ENCODE measurements at places on chromosomes 3 and 15.

- no peak for DNase-seq
Observed at GRCh38 chr3:183064475-183064874, 34.8 kb downstream of the MCCC1 start.

- DNase-seq: no peak
Observed at GRCh38 chr3:131786386-131786785, 248.4 kb downstream of the CPNE4 start.

DNA sequence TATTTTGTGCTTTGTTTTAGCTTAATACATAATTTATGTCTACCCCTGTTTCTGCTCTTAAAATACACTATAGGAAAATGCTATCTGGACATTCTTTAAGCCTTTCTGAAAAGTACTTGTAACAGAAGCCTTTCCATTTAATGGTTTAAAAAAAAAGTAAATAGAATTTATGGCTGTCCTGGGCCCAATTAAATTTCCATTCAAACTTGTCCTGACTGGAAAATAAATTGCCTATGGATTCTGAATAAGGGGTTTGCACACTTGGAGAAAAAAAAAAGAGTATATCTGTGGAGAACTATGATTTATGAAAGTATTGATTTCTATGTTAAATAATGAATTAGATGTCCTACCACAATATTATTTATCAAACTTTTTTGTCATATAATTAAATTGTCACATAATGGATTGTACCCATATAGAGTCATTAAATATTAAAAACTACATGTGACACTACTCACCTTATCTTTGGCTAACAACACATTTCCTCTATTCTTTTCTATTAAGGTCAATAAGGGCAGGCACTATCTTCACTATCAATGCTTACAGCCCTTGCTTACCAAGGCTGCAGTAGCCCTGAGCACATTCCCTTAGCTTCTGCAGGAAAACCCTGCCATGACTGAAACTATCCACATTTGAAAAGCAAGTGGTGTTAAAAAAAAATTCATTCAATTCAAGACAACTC lies 396.1 kb upstream of the ROBO2 start:
- no peak for DNase-seq

DNA sequence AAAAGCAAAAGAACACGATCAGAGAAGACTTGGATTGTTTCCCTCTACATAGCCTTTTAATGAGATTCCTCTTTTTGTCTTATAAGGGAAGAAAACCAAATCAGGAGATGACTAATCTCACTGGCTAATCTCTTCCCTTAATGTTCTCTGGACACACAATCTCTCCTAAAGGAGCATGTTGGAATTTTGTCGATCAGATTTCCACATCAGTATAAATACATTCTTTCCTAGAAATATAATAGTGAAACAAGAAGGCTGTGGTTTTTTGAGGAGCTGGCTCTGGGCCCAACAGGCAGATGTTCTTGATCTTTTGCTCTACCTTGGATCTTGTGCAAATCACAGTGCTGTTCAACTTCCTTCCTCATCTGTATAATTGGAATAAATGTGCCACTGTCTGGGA lies 94.0 kb downstream of the GTPBP8 start:
- DNase-seq: no peak

- DNase-seq: no peak
Observed at GRCh38 chr3:186807231-186807630, 949 bp upstream of the RFC4 start.

DNA sequence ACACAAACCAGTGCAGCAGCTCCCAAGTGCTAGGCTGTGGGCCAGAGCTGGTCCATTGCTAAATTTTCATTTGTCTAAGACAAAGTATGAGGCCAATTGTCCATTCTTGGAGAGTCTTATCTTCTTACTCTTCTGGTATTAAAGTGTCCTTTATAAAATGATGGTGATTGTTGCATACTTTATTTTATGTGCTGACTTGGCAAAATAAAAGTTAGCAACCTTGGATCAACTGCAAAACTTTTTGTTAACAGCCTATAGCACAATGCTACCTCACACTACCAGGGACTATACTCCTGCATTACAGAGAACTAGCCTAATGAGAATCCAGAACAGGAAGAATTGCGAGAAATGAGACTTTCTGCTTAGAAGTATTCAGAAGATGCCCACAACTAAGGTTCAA lies 44.1 kb downstream of the CLDN18 start:
- DNase-seq: no peak

GRCh38 chr15:72685301-72685924 lies 569 bp downstream of the HIGD2B start:
- no peak for DNase-seq

- no peak for DNase-seq
Observed at GRCh38 chr3:24945563-24945962, 450.9 kb upstream of the THRB start.

GRCh38 chr15:57943171-57943570 lies 122.3 kb downstream of the ALDH1A2 start:
- DNase-seq: no peak

DNA sequence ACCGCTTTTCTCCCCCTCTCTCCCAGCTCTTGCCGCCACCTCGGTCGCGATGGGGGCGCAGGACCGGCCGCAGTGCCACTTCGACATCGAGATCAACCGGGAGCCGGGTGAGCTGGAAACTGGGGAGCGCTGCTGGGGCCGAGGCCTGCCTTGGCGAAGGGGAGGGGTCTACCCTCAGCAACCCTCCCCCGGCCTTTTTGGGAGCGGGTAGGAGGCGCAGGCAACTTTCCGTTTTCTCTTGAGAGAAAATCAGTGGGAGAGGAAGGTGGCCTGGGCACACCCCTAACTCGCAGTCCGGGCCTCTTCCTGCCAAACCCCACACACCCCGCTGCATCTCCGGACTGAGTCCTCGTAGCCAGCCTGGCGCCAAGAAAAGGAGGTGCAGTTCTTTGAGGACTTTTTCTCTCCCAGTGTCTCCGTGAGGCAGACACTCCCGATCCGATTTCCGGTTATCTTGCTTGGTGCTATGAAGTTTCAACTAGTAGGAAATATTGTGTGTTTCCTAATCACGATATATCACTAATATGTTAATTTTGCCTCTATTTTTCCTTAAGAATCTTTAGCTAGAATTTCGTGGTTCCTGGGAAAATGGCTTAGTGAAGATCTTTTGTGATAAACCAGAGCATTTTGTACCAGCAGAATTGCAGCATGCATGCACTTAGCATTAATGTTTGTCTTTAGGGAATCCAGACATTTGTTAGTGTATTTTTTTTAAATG lies 631 bp downstream of the NKTR start:
- DNase-seq: no peak

DNA sequence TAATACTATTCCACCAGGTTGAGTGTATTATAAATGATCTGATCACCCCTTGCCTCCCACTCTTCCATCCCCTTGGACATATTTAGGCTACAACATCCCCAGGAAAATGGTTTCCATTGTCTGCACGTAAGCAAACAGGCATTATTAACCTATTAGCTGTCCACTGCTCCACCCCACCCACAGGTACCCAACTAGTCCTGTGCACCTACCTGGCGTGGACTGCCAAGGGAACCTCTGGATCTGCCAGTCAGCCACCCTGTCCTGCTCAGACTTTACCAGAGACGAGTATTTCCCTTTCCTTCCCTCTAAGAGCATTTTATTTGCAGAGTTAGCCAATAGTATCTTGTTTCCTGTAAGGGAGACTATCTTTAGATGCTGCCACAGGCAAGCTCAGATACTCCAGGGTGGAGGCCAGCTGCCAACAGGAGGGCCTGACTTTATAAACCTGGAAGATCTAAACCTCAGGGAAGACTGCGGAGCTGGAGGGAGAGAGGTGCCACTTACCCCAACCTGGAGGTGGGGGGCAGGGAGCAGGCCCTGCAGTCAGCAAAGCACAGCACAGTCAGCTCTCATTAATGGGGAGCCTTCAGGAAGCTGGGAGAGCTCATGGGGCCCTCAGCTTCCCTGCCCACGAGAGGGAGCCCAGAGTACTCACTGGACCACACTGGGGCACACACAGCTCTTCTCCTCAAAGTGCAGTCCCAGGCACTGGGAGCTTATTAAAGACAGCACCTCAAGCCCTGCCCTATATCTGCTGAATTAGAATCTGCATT lies at the start of gene CX3CR1:
Gene CX3CR1 (minus strand): TSS at position 292 of the 773 bp plus-strand sequence. CDS start 13,527 bp downstream, outside the sequence.
- DNase-seq: no peak

DNA sequence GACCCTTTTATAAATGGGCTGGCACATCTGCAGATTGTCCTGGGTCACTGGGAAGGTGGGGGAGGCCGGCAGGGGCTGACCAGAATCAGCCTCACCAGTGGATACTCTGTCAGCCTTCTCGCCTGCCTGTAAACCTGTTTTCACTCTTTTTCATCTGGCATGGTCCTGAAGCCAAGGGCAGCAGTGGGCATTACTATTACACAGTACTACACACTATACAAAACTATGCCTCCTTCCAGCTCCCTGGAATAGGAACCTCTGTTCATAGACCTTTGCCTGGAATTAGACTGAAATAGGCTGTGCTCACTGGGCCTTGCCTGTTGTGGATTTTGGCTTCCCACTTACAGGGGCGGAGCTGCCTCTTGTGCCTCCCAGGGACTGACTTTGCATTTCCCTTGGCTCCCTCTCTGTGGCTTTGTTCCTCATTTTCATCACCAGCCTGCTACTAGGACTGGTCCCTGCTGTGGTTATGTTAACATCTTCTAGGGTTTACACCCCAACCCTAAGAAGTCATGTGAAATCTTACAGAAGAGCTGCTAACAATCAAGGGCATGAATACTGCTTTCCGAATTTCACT lies 120.7 kb downstream of the FNDC3B start:
- DNase-seq: no peak

DNA sequence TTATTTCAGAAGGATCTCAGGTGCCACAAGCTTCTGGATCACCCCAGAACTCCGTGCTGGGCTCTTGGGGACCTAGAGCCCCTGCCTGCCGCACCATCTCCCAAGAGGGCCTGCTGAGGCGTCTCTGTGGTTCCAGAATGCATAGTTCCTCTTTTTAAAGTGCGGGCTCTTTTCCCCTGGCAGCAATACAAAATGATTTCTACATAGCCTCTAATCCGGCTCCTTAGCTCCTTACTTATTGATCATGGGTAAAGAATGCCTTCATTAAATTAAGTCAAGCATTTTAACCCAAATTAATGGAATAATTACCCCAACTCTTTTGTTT lies 121.9 kb downstream of the ATP10A start:
- DNase-seq: no peak

GRCh38 chr3:117524890-117525289 lies 815.3 kb downstream of the TUSC7 start:
- no peak for DNase-seq

GRCh38 chr3:182440101-182440500 lies 353.2 kb upstream of the ATP11B start:
- DNase-seq: no peak

DNA sequence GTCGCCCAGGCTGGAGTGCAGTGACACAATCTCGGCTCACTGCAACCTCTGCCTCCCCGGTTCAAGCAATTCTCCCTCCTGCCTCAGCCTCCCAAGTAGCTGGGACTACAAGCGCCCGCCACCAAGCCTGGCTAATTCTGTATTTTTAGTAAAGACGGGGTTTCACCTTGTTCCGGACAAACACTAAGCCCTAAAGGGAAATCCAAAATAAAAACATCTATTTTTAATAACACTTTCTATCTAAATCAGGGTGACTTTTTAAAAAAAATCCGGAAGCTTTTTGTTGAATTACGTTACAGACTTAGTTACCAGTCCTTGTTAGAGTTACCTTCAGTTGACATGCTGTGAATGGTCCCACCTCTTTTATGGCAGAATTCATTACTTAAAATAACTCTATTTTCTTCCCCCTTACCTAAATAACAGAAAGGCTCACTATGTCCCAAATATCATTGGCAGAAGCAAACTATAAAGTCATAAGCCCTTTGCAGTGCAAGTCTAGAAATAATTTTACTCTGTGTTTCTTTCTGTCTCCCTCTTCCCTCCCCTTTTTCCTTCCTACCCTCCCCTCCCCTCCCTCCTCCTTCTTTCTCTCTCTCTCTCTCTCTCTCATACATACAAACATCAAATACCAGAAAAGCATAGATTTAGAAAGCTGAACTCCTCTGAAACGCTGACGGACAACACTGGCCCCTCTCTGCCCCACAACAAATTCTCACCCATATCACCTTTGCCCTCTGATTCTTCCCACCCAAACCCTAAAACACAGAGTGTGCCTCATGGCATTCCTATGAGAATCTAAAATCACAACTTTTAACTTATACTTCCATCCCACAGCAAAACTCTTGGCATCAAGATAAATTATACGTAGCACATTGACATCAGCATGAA lies 18.3 kb downstream of the THBS1 start:
- DNase-seq: no peak

DNA sequence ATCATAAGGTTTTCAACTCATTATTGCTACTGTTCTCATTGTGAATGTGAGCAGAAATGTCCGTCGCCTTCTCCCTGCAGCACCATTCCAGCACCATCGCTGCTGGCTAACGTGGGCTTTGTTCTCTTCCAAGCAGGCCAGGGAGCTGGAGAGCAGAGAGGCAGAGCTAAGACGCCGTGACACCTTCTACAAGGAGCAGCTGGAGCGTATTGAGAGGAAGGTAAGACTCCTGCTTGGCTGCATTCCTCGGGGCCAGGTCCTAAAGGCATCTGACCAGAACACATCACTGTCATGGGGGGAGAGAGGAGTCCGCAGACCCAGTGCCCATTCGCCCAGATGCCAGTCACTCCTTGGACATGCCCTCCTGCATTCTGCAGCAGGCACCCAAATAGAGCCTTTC lies 130.4 kb upstream of the PLXNA1 start:
- DNase-seq: no peak

GRCh38 chr15:89123181-89123525 lies 34.9 kb downstream of the ABHD2 start:
- no peak for DNase-seq

DNA sequence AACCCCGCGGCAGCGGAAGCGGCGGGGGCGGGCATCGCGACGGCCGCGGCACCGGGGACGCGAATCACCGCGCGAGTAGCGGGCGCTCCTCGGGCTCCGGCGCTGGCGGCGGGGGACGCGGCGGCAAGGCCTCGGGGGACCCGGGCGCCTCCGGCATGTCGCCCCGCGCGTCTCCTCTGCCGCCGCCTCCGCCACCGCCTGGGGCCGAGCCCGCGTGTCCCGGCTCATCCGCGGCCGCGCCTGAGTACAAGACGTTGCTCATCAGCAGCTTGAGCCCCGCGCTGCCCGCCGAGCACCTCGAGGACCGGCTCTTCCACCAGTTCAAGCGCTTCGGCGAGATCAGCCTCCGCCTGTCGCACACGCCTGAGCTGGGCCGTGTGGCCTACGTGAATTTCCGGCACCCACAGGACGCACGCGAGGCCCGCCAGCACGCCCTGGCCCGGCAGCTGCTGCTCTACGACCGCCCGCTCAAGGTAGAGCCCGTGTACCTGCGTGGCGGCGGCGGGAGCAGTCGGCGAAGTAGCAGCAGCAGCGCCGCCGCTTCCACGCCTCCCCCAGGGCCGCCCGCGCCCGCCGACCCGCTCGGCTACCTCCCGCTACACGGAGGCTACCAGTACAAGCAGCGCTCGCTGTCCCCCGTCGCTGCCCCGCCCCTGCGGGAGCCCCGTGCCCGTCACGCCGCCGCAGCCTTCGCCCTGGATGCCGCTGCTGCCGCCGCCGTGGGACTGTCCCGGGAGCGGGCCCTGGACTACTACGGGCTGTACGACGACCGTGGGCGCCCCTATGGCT lies 675 bp downstream of the RBM15B start:
- DNase-seq: no peak

DNA sequence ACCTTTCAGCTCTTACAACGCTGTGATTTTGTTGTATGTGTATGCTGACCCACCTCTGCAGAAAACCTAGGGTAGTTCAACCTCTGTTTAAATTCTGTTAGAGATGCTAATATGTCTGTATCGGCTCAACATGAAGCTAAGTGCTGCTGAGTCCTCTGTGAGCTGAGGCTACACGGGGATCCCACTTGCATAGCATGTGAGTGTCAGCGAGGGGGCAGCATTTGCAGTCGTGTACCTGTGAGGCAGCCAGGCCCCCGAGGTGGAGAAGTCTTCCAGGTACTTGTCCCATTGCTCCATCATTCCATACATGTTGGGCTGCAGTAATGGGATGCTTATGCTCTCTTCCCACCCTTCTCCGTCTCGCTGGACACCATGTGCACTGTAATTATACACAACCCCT lies 3.7 kb downstream of the MKRN2OS start:
- DNase-seq: no peak

Measured in GM18507 (cell line).